CD4-positive, alpha-beta T cell treated with Interleukin-17A for 1 hour (primary cell): ENCODE measurements at places on chromosomes 6 and 20.

GRCh38 chr20:31633339-31633914, 4.3 kb upstream of the COX4I2 start:
- no peak for DNase-seq

DNA sequence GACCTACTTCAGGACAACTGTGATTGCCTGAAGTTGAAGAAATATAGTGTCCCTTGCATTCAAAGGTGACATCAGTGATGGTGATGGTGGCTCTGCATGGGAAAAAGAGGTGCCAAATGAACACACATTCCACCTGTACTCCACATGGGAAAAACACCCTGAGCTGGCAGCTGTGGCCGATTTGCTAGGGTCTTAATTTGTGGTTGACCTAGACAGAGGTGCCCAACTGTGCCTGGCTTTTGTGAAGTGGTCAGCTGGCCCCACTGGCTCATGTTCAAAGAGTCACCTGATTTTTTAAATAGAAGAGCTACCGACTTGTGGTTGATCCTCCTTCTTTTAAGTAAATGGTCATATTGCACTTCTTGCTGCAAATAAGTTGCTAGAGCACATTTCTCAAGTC, 7.6 kb upstream of the GCNT2 start:
- no peak for DNase-seq

DNA sequence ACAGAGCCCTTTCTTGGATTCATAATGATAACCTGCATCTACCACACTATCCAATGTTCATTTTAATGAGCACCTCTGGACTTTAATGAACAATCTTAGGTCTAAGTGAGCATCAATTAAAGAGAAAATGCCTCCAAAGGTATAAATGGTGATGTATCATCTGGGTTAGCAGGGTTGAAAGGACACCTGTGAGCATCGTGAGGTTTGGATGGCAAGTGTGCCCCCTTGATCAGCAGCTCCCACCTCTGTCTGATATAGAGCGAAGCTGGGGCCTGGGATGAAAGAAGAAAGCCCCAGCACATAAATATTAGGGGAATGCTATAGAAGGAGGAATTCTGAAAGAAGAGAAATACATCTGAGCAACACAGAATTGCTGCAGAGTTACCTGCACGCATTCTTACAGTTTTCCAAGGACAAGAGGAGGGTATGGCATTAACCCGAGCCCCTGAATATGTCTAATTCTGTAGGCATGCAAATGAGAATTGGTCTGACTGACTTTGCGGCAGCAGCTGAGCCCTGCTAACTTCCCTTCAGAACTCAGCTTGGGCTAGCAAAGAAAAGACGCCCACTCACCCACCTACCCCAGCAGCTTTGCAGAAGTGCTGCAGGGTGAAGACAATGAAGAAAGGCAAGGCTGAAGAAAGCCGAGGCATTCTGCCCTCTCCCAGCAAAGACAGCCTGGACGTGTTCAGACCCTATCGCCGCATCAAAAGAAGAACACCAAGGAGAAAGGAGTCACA, 136.2 kb downstream of the GMPR start:
- DNase-seq: no peak

DNA sequence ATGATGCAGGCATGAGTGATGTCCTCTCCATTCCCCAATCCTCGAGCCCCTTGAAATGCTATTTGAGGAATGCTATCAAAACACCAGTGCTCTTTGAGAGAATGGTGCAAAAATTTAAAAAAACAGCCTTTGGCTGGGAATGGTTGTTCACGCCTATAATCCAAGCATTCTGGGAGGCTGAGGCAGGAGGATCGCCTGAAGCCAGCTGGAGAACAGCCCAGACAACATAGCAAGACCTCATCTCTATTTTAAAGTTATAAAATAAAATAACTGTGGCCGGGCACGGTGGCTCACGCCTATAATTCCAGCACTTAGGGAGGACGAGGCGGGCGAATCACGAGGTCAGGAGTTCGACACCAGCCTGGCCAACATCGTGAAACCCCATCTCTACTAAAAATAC, 4.2 kb upstream of the VARS1 start:
- no peak for DNase-seq

DNA sequence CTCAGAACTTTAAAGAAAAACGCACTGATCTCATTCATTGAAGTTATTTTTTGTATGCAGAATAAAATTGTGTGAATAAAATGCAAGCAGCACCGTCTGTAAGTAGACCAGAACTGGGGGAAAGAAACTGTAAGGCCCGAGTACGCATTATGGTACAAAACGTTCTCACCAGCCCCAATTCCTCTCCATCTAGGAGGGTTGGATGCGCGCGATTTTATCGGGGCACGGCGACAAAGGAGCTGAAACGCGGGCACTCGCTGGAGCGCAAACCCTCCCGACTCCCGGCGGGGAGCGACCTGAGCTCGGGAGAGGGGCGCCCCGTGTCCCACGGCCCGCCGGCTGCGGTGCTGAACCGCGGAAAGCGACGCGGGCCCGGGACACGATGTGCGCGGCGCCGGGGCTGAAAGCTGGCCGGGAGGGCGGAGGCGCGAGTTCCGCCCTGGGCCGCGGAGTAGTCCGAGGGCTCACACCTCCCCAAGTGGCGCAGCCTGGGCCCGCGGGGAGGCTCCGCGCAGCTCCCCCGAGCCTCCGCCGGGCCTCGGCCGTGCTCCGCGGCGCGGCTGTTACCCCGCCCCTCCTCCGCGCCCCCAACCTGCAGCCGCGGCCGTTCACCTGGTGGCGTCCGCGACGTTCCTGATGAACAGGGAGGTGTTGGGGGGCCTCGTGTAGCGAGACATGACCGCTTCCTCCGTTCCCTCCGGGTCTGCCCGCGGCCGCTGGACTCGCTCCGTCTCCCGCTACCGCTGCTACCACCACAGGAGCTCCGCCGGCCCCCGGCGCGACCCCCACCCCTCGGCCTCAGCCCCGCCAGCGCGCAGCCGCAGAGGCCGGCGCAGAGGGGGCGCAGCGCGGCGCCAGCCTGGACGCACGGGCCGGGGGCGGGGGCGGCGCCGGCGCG, at the start of gene SRSF12:
Gene SRSF12, minus strand, starts transcription at position 861 of the 898 bp plus-strand sequence. Its CDS starts 184 bp downstream, at position 677.
- peak; percentile 32 for DNase-seq

DNA sequence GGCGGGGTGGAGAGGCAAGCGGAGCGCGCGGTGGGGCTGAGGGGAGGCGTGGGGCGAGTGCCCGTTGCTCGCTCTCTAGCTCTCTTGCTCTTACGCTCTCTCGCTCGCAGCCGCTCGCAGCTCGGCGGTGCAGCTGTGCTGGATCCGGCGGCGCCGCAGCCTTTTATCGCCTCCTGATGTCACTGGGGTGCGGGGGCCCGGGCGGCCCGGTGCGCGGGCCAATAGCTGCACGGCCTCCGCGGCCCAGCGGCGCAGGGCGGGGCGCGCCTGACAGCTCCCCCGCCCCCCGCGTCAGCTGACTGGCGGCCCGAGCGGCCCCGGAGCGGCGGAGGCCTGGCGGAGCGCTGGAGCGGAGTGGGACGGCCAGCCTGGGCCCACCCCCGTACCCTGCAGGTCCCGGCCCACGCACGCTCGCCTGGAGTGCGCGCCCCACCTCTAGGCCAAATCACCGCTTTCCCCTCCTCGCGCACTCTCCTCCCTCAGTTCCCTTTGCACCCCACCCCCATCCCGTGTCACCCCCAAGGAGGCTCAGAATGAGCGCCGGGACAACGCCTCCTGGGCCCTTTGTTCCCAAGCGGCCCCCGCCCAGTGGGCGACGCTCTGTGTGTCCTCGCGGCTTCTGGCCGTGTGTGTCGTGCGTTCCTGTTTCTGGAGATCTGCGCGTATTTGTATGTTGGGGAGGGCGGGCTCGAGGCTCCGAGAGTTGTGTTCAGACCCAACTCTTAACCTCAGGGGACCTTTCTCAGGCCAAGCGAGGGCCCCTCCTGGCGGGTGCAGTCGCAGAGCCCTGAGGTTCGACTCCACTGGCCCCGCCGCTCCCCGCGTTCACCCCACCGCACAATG, at the start of gene MAFB:
Gene MAFB, minus strand, starts transcription at position 137 of the 843 bp plus-strand sequence. CDS start 386 bp downstream, outside the sequence.
- DNase-seq: peak; percentile 54

DNA sequence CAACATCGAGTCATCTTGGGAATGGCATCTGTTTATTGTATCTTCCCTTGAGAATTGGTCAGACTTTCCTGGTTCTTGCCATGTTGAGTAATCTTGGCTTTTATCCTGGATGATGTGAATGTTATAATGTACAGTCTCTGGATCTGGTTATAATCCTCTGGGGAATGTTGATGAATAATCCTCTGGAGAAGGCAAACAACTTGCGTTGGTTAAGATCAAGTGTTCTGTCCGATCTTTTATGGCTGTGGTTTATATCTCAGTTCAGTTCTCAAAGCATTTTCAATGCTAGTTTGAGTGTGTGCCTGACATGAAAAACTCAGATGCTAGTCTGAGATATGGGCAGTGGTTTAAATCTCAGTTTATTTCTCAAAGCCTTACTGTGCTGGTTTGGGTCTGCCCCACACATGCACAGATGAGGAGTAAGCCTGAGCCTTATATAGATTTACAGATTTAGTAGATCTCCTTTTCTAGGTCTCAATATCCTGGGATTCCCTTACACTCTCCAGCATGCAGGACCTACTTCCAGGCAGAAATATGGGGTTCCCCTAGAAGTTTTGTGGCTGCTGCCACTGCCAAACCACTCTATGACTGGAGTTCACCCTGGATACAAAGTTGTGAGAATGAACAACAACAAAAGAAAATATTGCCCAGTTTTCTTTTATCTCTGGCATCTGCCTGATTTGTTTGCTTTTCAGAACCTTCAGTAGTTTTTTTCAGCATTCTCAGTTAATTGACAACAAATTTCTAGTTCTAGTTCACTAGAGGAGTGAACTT, 191.8 kb upstream of the MAN1A1 start:
- DNase-seq: no peak

DNA sequence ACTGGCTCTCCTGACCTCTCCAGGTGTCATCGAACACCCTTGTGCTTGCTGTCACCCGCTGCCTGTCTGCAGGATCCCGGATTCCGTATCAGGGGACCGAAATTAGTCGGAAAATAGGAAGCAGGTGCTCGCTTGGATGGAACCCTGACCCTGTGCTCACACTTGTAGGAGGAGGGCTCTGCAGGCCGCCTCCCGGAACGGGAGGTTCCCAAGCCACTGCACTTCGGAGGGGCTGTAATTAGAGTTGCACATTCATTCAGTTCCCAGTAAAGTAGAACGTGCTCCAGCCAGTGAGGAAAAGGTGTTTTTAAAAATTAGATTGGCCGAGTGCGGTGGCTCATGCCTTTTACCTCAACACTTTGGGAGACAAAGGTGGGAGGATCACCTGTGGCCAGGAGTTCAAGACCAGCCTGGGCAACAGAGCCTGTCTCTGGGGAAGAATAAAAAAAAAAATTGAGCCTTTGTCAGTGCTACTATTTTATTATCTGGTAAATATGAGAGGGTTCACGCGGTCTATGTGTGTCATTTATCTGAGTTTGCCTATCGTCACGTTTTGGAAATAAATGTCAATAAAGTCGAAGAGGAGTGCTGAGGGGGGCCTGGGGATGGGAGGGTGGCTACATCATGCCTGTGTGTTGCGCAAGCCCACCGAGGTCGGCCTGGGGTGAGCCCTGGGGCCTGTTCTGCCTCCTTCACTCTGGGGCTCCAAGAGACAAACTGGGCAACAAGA, 1.5 kb upstream of the GMEB2 start:
- DNase-seq: peak; percentile 67

GRCh38 chr20:14716351-14716801, 379.0 kb upstream of the FLRT3 start:
- DNase-seq: no peak

DNA sequence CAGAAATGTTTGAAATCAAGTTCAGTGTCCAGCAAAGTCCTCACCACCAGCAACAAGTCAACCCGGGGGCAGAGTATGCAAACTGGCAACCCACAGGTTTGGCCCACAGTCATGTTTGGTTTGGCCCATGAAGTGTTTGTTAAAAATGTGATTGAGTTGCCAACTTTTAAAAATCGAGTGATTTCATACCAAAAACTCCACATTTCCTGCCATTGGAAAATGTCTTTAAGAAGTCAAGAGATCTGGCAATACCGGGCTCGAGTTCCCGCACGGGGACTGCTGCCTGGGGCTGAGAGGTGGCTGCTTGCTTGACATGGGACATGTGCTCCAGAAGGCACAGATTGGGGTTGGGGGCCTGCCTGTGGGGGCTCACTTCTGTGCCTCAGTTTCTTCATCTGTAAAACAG, 36.1 kb downstream of the PREX1 start:
- no peak for DNase-seq

DNA sequence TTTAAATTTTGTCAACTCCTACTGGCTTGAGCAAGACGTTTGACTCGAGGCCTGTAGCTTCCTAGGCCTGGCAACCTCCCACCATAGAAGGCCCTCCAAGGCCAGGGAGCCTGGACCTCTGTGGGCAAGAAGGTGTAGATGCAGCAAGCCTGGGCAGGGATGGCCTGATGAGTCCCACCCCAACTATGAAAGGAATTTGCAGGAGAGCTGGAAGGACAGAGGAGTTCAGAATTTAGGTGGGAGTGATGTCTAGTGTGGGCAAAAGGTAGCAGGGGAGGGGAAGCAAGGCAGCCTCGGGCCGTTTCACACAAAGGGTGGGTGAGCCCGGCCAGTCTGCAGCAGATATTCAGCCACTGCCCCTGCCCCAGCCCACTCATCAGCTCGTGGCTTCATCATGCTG, 245.2 kb downstream of the CDH26 start:
- no peak for DNase-seq

- DNase-seq: no peak
Measured at GRCh38 chr6:49321561-49322072, 141.4 kb downstream of the MMUT start.

DNA sequence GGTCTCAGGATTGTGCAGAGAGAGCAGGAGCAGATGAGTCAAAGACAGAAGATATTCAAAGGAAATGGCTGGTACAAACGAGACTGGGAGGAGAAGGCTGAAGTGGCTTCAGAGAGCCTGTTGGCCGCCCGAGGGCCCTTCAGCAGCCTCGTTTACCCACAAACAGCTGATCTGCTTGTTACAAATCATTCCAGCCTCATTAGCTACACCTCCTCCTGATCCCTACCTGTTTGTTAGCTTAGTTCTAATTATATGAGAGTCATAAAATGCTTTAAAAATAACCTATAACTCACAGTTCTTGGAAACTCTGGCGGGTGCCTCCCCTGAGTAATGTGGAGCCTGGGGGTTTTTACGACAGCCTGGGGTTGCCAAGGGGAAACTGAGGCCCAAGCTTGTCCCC, 12.6 kb downstream of the GLP1R start:
- DNase-seq: no peak

GRCh38 chr20:33053291-33054106, at the start of gene BPIFB3:
Gene BPIFB3, plus strand, starts transcription at chr20:33053903. Its CDS starts 1,533 bp downstream, at chr20:33055436.
- DNase-seq: no peak

- no peak for DNase-seq
Measured at GRCh38 chr6:71324194-71324785, 35.7 kb downstream of the OGFRL1 start.

DNA sequence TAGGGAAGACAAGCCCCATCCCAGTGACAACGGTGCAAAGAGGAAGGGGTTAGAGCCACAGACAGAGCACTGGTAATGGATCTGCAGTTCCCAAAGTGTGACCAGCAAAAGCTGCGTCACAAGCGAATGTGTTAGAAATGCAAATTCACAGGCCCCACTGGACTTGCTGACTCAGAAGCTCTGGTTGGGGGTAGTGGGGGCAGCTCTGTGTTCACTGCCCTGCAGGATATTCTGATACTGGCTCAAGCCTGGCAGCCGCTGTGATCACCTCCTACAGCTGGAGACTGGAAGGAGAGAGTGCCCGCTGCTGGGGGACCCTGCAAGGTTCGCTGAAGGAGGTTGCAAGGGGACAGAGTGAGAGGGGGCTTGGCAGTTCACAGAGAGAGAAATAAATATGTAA, 179.7 kb upstream of the CDH4 start:
- no peak for DNase-seq
